ENCODE measurements at places on chromosomes 6 and 20. TPM values are rescaled to one million over a fixed set of nuclear protein-coding genes. Genes with fewer than 3 reads are reported as not detected.

Gene FOXQ1
- total RNA-seq: 5.8 TPM

Gene FILIP1
- total RNA-seq: 0.40 TPM

Gene C6orf58
- total RNA-seq: 0.09 TPM

Gene LAMA4
- 1.9 TPM for total RNA-seq

Gene SMLR1
- not detected for total RNA-seq

Gene TNXB
- 0.85 TPM for total RNA-seq

Gene C6orf163
- total RNA-seq: 0.09 TPM

Gene MAP7
- total RNA-seq: 25.7 TPM

Data from A549 treated with dexamethasone at 1 μM for 4 hours (cell line).